ENCODE measurements at places on chromosomes 2 and 18.
A peak's percentile ranks its signal among the peaks of the same experiment; 100 is the strongest.

GRCh38 chr2:108538000-108538625 is 3.8 kb downstream of the LIMS1 start:
- DNase-seq = no peak

- DNase-seq = no peak
These were observed 190.8 kb upstream of the NDUFV2 start for GRCh38 chr18:8911408-8912340.

- DNase-seq = peak; percentile 9
These were observed 608.8 kb downstream of the ADCYAP1 start for GRCh38 chr18:1513519-1513918.

- peak; percentile 54 for DNase-seq
These were observed 624 bp downstream of the METTL8 start for GRCh38 chr2:171432969-171433762.

DNA sequence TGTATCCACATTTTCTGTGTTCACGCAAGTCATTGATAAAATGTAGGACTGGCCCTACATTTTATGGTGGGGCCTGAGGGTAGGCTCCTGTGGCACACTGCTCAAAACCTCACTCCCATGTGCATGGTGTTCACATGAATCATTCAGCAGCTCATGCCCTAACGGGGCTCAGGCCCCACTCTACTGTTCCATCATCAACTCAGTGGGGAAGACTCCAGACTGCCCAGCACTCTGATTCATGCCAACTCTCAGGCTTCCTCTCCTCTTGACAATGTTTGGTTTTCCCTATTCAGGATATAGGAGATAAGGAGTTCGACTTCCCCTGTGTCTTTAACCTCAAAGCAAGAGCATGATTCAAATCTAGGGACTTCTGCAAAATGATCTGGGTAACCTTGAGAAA is 92.0 kb upstream of the BOD1L2 start:
- no peak for DNase-seq

DNA sequence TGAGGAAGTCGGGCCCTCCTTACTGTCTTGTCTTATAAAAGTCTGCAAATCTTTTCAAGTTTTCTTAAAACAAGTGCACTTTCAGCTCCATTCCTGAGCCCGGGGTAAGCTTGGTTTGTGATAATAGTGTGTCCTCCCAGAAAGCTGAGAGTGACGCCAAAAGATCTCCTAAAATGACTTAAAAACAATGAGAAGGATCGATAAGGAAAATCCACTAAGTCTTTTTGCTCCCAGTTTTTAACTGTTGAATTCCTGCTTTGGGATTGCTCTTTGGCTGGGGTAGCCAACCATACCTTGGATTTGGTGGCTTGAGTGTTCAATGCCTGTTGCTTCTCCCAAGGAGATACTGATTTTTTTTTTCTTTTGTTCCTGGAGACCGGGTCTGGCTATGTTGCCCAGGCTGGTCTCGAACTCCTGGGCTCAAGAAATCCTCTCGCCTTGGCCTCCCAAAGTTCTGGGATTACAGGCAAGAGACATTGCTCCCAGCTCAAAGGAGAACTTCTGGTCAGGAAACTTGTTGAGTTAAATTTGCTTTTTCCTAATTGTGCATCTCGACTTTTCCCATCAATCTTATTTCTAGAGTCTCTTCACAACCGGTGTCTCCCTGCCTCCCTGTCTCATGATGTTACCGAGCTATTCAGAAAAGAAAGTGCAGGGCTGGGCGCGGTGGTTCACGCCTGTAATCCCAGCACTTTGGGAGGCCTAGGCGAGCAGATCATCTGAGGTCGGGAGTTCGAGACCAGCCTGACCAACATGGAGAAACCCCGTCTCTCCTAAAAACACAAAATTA is 3.0 kb downstream of the TGIF1 start:
- DNase-seq = no peak

GRCh38 chr18:21316296-21316695 is 74.3 kb downstream of the GREB1L start:
- no peak for DNase-seq

DNA sequence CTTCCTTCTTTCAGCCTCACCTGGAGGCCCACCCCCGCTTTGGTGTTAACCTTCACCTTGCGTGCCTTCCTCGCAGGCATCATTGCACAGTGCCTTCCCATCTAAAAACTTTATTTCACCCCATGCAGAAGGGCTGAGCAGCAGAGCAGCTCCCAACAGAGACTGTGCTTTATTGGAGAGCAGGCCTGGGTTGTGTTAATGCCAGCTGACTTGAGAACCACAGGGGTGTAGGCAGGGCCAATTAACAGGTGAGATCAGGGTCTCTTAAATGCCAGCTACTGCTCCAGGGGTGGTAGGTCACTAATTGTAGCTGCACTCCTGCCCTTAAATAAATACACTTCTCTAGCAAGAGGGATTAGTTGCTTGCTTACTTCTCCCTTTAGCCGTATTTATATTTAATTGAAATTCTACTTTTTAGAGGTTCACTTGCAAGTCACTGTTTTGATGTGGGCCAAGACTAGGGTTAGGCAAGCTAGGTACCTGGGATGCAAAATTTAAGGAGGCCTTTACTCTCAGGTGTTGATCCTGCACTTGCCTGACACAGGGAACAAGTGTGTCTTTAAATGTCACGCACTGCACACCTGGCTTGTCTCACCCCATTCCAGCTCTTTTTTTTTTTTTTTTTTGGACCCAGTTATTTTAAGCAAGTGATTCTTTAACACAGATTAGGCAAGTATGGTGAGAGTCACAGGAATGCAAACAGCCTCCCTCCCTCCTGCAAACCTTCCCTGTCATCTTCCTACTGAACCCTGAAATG is 54.5 kb downstream of the LYPD1 start:
- no peak for DNase-seq

DNA sequence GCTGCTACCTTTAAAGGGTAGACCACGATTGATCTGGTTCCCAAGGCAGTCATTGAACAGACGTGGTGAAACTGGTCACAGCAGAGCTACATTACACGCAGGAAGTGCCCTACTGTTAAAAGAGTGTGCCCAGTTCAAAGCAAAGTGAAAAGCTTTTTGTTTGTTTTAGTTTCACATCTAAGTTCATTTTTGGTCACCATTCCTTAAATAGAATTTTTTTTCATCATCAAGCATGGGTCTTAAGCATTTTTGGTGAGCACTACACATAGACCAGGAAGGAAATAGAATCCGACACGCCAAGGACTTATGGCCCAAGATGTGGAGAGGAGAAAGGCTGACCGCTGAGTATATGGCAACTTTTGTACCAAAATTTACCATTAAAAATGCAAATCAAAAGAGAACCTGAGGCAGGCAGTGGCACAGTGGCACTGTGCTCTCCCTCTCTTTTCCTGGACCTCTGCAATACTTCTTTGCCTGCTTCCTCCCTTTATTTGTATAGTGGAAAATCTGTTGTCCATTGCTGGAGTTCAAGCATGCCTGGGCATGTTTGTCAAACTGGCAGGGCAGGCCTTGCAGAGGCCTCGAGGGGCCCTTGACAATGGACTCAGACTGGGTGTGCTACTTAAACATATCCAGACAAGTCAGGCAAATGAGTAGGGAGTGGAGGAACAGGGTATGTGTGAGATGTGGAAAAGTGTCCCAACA is 42.6 kb upstream of the HNRNPA3 start:
- no peak for DNase-seq

DNA sequence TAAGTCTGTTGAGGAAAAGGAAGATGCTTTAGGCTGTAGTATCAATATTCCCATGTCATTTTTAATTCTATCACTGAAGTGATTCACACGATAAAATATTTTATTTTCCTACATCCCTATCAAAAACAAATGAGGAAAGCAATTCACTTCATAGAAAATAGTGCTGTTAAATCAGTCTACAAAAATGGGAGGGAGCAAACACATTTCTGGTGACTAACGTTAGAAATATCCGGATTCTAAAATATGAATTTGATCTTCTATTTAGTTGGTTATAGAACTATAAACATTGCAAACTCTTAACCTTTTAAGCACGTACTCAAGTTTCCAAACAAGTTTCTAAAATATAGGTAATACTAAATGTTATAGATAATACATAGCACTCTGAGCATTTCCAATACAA is 20.8 kb downstream of the ATF2 start:
- DNase-seq = no peak

DNA sequence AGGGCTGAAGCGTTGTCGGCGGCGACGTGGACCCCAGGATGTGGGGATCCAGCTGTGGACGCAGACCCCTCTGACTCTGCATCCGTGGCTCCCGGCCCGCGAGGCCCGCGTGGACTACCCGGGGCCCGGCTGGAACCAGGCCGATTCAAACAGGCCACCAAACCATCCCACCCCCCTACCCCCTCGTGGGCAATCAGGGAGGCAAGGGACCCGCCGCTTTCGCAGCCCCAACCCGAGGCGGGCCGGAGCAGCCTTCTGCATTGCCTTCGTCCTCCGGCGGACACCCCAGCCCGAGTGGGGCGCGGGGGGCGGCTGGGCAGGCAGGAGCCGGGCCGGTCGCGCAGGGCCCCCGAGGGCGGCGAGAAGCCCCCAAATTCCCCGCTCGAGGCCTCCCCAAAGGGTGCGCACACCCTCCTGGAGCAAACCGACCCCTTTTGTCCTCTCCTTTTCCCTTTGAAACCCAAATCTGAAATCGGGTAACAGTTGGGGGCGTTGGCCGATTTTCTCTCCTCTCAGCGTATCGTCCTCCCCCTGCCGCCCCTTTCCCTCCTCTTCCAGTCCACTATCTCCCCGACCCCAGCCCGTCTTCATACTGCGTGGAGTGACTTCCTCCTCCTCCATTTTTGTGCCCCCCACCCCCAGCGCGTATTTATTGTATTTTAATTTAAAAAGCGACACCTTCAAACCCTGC is 7.4 kb downstream of the SP9 start:
- DNase-seq = no peak

GRCh38 chr18:7577706-7578105 is 10.6 kb downstream of the PTPRM start:
- DNase-seq = no peak

- DNase-seq = peak; percentile 75
These were observed 186.6 kb downstream of the NRP2 start for GRCh38 chr2:205868773-205869333.

- no peak for DNase-seq
These were observed 217.2 kb upstream of the PKDCC start for GRCh38 chr2:41830600-41830999.

GRCh38 chr2:235025800-235026536 is 74.2 kb downstream of the SH3BP4 start:
- DNase-seq = peak; percentile 84

DNA sequence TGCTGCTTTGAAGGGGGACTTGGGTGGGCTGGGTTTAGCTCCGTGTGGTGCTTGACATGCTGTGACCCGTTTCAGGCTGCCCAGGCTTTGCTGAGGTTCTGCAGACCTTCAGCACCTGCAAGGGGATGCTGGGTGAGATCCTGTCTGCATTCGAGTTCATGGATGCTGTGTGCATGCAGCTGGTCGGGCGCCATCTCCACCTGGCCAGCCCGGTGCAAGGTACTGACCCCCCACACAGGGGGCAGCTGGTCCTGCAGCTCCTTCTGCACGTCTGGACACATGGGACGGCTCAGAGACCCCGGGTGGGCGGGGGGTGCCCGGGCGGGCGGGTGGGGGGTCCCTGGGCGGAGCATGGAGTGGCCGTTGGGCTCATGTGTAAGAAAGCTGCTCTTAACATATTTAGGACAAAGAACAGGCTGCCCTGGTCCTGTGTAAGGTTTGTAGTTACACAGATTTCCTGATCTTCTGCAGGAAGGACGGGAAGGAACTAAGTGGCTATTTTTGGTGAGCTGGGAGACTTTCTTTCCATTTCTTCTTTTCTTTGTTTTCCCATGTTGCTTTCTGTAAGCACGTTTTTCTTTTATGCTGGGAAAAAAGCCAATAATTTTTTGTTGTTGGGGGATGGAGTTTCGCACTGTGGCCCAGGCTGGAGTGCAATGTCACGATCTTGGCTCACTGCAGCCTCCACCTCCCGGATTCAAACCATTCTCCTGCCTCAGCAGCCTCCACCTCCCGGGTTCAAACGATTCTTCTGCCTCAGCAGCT is 15.8 kb downstream of the D2HGDH start:
- no peak for DNase-seq

GRCh38 chr2:64804651-64805050 is 150.9 kb upstream of the SERTAD2 start:
- no peak for DNase-seq

- no peak for DNase-seq
These were observed 76.7 kb downstream of the MERTK start for GRCh38 chr2:111975053-111975552.

GRCh38 chr18:6659963-6660725 is 69.4 kb upstream of the ARHGAP28 start:
- DNase-seq = no peak

- no peak for DNase-seq
These were observed 49.2 kb downstream of the PIKFYVE start for GRCh38 chr2:208315081-208315788.

GRCh38 chr2:219205165-219205538 is 1.4 kb upstream of the ZFAND2B start:
- no peak for DNase-seq

- peak; percentile 57 for DNase-seq
These were observed 785 bp downstream of the CLASP1 start for GRCh38 chr2:121648206-121649148.

All from ACHN (cell line).